ENCODE measurements at places on chromosomes 4 and X.

DNA sequence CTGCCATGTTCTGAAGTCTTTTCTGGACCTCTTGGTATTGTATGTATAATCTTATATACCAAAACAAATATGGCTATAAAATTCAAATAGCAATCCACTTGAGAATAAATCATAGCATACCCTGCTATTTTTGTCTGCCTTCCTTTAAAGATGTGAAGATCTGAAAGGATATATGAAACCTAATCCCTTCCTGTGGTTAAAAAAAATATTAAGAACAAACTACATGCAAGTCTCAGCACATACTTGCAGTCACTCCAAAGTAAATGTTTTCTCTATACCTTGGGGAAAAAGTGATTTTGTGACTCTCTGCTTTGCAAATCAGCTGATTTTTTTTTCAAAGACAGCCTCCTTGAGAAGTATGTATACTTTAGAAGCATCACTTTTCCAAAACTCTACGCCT lies 322.9 kb downstream of the ANKRD50 start:
- no peak for DNase-seq

- no peak for DNase-seq
Measured at GRCh38 chrX:11929476-11929875, 171.4 kb downstream of the MSL3 start.

GRCh38 chrX:2500803-2501558 lies at the start of the genes DHRSX and ZBED1:
DHRSX (minus strand) TSS chrX:2500976; CDS start chrX:2500925, 51 bp downstream.
ZBED1 (minus strand) TSS chrX:2500976; CDS start chrX:2490719, 10,257 bp downstream.
- DNase-seq, result peak; percentile 9

- DNase-seq, result peak; percentile 21
Measured at GRCh38 chr4:138243369-138243768, 1.2 kb upstream of the SLC7A11 start.

GRCh38 chr4:25223802-25224375 lies 9.9 kb upstream of the PI4K2B start:
- peak; percentile 44 for DNase-seq
